ENCODE measurements at places on chromosomes 2 and 18.

- no peak for DNase-seq
These were observed 54.7 kb upstream of the FZD7 start for GRCh38 chr2:201978986-201979385.

DNA sequence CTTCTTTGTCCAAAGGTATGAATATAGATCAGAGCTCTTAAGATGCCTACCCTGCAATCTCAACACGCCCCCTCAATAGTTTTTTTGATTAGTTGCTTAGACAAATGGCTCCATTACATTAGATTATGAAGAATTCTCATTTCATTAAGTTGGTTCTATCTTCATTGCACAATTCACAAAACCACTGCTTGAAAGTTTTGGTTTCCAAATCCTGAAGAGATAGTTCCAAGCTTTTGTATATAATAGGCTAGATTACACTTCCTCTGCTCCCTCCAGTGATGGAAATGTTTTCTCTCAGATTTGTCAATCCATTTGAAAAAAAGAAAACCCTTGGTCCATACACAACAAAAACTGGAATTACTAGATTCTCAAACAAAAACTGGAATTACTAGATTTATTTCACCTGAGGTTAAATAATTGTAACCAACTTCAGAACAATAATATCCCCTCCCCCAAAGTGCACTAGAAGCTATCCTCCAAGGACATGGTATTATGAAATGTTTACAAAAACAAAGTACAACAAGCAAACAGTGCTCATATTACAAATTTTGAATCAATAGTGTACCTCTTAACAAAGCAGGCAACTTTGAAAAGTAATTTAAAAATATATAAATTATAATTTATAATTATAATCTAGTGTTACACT, 6.8 kb upstream of the TLK1 start:
- no peak for DNase-seq

DNA sequence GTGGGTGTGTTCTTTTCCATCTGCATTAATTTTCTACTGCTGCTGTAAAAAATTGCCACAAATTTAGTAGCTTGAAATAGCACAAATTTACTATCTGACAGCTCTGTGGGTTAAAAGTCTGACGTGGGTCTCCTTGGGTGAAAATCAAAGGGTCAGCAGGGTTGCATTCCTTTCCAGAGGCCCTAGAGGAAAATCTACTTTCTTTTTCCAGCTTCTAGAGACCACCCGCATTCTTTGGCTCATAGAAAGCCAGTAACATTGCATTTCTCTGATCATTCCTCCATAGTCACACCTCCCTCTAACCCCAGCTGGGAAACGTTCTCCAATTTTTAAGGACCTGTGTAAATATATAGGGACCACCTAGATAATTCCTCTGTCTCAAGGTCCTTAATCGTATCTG, 128.8 kb downstream of the ATL2 start:
- no peak for DNase-seq

- no peak for DNase-seq
These were observed 56.4 kb downstream of the TTC32 start for GRCh38 chr2:19845323-19845920.

- no peak for DNase-seq
These were observed 44.7 kb downstream of the ITSN2 start for GRCh38 chr2:24315669-24316068.

Data from CD4-positive, CD25-positive, alpha-beta regulatory T cell (primary cell).